ENCODE measurements at places on chromosomes 16 and 17.

DNA sequence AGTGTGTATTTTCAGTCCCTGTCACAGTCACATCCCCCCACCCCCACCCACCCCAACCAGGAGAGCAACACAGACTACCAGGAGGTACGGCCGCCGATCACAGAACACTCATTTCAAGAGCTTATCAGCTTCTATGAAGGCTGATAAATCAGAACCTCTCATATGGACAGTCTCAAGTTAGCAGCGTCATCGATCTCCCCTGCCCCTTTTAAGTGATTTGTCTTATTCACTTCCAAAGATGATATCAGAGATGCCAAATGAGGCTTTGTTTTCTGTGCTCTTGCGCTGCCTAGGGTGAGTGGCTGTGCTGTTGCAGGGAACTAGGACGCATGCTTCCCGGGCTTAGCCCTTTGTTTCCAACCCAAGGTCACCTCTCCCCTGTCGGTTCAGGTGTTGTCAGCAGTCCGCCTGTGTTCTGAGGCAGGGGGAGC lies 26.8 kb upstream of the PMFBP1 start:
- DNase-seq = no peak

GRCh38 chr17:41885733-41886132 lies 20.5 kb upstream of the KLHL11 start:
- DNase-seq = no peak

DNA sequence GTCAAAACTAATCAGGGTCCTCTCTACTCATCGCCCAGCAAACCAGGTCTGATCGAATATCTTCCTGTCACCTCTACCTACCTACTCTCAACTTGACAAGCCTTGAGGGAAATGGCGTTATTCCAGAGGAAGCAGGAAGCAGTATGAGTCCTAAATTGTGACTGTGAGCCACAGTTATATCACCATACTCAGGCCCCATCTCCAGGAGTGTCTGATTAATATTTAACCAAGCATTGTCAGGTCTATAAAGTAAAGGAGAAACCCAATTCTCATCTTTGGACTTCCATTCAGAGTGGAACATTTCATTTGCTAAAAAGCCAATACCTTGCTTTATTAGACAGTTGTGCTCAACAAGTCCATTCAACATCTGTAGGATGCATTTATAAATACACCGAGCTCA lies 17.8 kb upstream of the CLEC3A start:
- no peak for DNase-seq

DNA sequence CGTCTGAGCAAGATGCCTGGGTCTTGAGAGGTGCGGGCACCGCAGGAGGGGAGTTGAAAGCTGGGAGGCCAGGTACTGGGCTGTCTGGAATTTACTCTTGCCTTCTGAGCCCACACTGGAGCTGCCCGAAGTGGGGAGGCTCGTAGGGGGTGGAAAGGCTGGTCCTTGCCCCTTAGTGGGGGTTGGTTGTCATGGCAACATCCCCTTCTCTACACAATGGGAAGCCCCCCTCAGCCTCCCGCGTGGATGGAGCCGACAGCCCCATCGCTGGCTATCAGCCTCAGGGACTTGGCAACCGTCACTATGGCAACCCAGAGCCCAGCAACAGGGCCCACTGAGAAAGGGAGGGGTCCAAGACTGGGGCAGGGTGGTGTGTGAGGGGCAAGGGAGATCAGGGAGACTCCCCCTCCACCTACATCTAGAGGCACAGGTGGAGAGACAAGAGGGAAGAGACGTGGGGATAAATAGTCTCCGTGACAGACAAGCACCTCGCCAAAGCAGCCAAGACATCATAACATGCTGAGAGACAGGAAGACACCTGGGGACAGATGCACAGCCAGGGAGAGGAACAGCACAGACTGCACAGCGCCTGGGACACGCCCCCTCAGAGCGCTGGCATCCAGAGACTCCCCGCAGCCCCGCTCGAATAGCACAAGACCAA lies 5.3 kb upstream of the DNAH2 start:
- no peak for DNase-seq

GRCh38 chr17:29292992-29293889 lies 707 bp downstream of the NUFIP2 start:
- peak; percentile 65 for DNase-seq

DNA sequence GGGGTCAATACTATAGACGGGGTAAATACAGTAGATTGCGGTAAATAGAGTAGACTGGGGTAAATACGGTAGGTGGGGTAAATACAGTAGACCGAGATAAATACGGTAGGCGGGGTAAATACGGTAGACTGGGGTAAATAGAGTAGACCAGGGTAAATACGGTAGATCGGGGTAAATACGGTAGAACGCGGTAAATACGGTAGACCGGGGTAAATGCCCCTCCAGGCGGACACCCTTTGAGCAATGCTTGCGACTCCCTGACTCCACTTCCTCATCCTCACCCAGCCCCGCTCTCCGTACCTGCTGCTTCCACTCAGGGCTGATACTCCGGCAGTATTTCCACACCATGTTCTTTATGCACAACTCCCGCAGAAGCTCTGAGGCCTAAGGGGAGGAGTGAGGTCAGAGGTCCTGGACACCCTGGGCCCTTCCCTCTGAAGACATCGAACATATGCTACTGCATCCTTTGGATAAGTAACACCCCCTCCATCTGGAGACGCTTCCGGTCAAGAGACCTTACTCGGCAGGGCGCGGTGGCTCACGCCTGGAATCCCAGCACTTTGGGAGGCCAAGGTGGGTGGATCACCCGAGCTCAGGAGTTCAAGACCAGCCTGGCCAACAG lies 13.3 kb upstream of the CRK start:
- DNase-seq = no peak

DNA sequence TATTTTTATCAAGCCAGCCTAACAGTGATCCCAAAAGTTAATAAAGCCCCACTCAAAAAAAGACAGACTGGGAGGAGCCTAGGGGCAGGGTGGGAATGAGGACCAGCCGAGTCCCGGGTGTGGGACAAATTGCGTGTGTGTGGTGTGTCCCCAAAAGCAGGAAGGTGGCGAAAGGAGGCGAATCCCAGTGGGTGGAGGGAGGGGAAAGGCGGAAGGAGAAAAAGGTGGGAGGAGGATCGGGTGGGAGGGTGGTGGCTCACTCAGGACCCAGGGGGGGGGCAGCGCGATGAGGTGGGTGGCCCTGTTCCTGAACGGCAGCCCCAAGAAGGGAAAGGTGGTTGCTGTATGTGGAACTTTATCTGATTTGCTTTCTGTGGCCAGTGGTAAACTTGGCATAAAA lies 102.4 kb downstream of the SPECC1 start:
- DNase-seq = no peak

- no peak for DNase-seq
These were observed 15.2 kb downstream of the FLOT2 start for GRCh38 chr17:28882154-28882895.

GRCh38 chr16:8848231-8848938 lies 20.4 kb downstream of the CARHSP1 start:
- DNase-seq = no peak

- no peak for DNase-seq
These were observed 54.0 kb downstream of the CFDP1 start for GRCh38 chr16:75379339-75379738.

DNA sequence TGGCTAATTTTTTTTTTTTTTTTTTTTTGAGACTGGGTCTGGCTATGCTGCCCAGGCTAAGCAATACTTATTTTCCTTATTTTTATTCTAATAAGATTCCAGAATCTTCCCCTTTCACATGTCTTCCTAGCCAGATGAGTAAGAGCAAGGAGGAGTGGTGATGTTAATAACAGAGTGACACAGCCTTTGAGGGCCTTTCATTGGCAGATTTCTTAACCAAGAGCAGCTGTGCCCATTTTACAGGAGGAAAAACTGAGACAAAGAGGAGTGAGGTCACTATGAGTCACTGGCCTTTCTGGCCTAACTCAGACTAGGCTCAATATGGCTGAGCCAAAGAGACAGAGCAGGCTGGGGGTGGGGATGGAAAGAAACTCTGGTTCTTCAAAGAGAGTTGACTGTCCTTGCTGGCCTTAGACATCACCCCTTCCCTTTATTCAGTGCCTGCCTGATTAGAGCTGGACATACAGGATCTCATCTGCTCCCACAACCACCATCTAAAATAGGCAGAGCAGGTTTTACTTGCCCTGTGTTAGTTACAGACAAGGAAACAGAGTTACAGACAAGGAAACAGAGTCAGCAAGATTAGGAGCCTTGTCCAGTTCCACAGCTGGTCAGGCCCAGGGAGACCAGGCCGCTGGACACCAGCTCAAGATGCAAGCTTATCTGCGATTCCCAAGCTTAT lies 50.0 kb upstream of the TOB1 start:
- DNase-seq = peak; percentile 37

GRCh38 chr16:53892155-53892554 lies 188.2 kb downstream of the FTO start:
- peak; percentile 39 for DNase-seq

- no peak for DNase-seq
These were observed 9.2 kb upstream of the TNFRSF13B start for GRCh38 chr17:16980813-16981731.

DNA sequence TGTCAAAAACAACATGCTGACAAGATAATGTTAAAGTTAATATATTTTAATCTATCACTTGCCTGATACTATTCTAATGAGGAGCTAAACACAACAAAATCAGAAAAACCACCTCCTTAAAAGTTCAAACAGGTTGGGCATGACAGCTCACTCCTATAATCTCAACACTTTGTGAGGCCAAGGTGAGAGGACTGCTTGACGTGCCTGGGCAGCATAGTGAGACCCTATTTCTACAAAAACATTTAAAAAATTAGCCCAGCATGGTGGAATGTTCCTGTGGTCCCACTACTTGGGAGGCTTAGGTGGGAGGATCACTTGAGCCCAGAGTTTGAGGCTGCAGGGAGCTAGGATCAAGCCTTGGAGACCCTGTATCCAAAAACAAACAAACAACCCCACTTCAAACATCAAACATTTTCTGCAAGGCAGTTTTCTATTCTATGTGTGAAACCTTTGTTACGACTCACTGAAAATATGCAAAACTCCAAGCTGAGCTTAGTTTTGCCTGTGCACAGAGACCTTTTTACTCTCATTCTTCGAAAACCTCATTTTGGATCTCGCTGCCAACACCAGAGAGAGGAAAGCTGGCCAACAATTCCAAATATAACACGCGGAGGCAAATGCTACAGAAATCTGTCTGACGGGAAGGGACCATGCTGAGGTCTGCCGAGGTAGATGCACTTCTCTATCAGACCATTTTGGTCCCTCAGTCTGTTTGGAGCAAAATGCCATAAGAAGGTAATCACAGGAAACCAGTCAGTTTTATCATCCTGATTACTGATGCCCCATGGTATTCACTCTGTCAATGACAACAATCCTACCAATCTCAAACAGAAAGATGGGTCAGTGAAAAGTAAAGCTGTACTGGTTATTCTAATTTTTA lies 6.2 kb downstream of the PHF12 start:
- DNase-seq = no peak

GRCh38 chr17:39235555-39236449 lies 10.1 kb upstream of the STAC2 start:
- peak; percentile 64 for DNase-seq

GRCh38 chr17:73466704-73467433 lies 155.1 kb upstream of the CDC42EP4 start:
- no peak for DNase-seq

GRCh38 chr16:66616169-66616568 lies 11.7 kb downstream of the CMTM3 start:
- no peak for DNase-seq

DNA sequence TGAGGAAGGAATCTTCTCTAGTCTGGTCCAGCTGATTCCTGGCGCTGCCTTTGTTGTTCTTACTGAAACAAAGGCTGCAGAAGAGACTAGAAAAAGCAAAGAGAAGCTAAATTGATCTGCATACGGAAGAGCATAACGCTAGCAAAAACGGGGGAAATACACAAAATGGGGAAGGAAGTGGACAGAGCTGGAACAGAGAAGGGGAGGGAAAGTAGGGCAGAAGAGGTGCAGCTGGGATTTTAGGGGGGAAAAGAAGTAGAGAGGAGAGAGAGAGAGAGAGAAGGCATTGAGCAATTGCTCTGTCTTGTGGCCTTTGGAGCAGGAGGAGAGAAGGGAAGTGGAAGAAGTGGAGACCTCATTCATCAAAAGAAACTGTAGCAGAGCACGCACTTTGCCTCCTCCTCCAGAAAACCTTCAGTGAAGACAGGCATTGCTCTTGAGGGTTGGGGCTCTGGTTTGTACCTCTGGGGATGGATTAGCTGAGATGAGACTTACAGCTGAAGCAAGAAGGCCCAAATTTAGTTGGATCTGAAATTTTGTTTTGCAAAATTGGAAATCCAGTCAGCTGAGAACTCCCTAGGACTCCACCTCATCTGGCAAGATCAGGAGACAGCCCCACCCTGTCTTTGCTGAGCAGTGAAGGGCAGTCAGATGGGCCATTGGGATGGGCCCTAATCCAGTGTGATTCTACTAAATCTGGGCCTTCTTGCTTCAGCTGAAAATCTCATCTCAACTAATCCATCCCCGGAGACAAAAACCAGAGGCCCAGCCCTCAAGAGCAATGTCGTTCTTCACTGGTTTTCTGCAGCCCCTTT lies 55.8 kb downstream of the CDRT4 start:
- DNase-seq = no peak

DNA sequence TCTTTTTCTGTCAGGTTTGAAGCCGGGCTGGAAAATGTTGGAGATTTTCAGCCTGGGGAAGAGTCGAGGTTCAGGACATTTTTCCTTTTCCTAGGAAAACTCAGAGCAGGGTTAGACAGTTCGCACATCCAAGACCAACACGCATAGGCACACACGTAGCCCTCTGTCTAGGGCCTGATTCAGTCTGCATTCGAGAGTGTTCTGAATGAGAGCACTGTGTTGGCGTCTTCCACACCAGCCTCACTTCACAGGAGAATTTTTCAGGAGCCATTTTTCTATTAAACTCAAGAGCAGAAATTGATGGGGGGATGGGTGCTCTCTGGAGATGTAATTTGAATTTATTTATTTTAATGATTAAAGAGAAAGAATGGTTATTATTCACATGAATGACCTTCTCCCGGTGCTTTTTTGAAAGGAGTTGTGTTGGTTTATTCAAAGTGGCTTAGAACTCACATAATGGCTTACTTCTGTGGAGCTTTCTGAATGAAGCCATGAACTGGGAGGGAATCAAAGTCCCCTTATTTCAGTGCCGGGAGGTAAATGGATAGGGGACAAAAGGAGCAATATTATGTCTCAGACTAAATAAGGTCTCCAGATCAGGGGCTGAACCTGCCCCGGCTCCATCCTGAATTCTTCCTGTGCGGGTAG lies 194.3 kb downstream of the CCDC182 start:
- no peak for DNase-seq

GRCh38 chr17:34382621-34383124 lies 19.6 kb upstream of the CCL1 start:
- DNase-seq = peak; percentile 62

DNA sequence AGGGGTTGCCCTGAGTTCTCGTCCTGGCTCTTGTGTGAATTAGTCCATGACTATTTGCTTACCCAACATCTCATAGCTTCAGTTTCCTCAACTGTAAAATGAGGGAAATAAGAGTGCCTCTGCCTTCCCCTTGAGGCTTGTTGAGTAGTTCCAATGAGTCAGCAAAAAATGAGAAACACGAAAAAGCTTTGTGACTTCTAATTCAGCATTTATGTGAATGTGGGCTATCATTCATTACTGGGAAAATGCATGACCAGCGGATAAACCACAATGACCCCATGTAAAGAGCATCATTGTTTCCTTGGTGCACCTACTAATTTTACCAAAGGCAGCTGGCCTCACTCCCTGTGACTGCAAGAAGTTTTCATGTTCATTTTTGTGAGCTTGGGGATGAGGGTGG lies 374.6 kb upstream of the HSBP1 start:
- DNase-seq = no peak

All from stimulated activated CD4-positive, alpha-beta T cell treated with anti-CD3 and anti-CD28 coated beads, Interleukin-1b, Interleukin-23, amount 100 ng/mL, for 48 hours (primary cell).